Esophagus squamous epithelium (tissue), 5 donors: ENCODE measurements at places on chromosomes 16 and 17.

GRCh38 chr16:78289373-78289772 lies 189.9 kb downstream of the WWOX start:
- no peak for DNase-seq

GRCh38 chr17:22492331-22492730 lies 800.0 kb downstream of the KCNJ18 start:
- DNase-seq = no peak

DNA sequence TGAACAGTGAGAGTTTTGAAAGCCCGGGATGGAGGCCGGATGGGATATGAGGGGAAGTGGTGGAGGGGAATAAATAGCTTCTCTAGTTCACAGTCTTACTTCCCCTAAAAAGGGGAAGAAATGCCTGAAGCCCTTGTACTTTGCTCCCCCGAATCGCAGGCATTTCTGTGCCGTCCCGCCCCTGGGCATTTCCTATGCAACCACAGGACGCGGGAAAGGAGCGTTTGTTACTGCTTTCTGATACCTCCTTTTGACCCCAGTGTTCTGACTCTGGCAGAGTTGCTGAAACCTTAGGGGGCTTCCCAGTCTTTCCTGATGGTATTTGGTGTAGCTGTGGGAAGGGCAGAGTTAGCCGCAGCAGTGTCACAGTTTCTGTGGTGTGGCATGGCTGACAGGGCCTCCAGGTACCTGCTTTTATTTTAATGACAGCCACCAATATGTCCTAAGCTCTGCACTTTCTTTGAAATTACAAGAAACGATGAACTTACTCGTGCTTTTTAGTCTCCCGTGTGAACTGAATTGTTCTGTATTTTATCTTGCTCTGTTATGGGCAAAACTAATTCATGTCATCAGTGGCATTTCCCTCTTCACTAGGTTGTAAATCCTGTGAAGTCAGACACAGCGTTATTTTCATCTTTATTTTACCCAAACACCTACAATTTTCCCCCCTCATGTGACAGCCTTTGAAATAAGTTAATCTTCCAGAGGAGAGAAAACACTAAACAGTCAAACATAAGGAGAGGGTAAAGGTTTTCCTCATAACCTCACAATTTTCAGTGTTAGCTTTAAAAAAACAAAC lies 27.1 kb downstream of the USP10 start:
- no peak for DNase-seq

- DNase-seq = no peak
Measured at GRCh38 chr17:34318474-34318873, 761 bp upstream of the CCL8 start.

- DNase-seq = no peak
Measured at GRCh38 chr16:1596516-1596915, 15.4 kb downstream of the IFT140 start.

- DNase-seq = no peak
Measured at GRCh38 chr17:29010129-29010528, 4.3 kb upstream of the SEZ6 start.

DNA sequence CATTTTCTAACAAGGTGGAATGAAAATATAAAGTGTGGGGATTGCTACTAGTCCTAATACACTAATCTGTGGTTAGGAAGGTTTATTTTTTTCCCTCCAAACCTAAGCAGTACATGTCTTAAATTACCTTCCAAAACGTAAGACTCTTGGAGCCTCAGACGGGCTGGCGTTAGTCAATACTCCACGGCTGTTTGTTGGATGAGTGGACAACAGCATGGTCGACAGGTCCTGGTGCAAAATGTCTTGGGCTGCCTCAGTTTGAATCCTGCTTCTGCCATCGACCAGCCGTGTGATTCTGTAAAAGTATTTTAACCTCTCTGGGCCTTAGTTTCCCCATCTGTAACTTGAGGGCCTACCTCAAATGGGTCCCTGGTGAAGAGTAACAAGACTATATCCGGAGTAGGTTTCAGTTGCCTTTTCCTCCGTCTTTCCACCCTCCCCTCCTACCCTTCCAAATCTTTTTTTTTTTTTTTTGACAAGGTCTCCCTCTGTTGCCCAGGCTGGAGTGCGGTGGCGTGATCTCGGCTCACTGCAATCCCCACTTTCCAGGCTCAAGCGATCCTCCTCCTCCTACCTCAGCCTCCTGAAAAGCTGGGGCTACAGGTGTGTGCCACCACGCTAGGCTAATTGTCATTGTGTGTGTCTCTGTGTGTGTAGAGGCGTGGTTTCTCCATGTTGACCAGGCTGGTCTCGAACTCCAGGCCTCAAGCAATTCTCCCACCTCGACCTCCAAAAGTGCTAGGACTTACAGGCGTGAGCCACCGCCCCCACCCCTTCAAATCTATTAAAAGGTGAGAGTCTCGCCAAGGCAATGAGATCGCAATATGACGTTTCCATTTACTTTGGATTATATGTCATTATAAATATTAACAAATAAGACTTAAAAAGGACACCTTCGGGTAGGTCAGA lies 5.8 kb downstream of the SCGB1C2 start:
- no peak for DNase-seq
